ENCODE measurements at places on chromosomes 2 and 18.

- DNase-seq, result no peak
These were observed 19.0 kb downstream of the ADAM23 start for GRCh38 chr2:206462240-206462854.

DNA sequence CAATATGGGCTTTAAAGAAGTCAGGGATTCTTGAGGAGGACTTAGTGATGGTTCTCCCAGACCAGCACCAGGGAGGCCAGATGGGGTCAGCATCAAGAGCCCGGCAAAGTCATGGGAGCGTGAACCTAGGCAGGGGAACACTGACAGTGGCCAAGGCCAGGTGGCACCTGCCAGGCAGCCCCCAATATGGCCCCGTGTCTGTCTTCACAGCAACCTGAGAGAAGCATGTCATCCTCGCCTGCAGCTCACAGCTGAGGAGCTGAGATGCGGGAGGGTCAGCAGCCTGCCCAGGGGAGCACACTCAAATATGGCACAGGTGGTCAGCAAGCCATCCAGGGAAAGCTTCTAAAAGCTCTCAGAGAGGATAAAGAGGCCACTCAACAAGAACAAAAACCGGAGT is 105.7 kb upstream of the GPC1 start:
- no peak for DNase-seq

DNA sequence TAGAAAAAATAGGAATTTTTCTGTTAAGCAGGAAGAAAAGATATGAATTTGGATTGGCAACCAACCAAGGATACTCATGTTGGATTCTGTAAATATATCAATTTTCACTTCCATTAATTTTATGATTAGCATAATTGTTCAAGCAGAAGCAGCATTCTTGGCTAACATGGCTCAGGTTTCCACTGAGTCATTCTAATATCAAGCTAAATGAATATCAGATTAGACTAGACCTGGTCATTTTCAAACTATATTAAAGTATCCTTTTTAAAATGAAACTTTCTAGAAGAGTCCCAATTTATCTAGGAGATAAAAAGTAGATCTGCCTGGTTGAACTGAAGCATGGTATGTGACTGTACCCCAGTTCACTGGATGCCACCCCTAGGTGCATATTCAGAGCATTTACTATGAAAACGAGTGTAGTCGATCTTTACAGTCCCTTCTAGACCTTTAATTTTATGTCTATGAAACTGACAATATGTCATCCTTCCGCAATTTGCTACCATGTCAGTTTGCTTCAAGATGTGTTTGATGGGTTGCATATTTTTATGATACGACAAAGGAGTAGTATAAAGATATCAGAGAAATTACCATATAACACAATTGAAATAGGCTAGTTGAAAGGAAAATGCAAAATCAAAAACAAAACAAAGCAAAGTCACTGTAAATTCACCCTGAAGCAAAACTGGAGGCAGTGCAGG is 704.9 kb downstream of the ERBB4 start:
- no peak for DNase-seq

DNA sequence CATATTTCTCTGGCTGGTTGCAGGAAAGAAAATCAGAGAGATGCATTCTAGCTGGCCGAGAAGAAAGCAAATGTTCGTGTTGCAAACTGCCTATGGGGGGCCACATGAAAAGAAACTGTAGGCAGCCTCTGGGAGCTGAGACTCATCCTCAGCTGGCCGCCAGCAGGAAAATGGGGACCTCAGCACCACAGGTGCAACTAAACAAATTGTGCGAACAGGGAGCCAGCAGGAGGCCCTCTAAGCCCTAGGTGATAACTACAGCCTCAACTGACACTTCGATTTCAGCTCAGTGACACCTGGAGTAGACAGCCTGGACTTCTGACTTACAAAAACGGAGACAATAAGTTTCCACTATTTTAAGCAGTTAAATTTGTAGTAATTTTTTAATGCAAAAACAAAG is 107.3 kb downstream of the DTNB start:
- DNase-seq, result no peak

GRCh38 chr2:240419271-240419670 is 16.2 kb upstream of the GPC1 start:
- DNase-seq, result no peak

GRCh38 chr2:205733648-205734047 is 51.3 kb downstream of the NRP2 start:
- DNase-seq, result no peak

Measured in stimulated activated CD8-positive, alpha-beta memory T cell treated with anti-CD3 and anti-CD28 coated beads, Interleukin-15, amount 100 ng/mL, for 24 hours (primary cell).